Panc1 (cell line): ENCODE measurements at places on chromosomes 5 and 9. TPM values are rescaled to one million over a fixed set of nuclear protein-coding genes. Genes with fewer than 3 reads are reported as not detected.

PCDHA6 gene
- total RNA-seq: 0.31 TPM

RELL2 gene
- total RNA-seq: 13.3 TPM

PARP8 gene
- total RNA-seq: 20.2 TPM

- DNase-seq: no peak
These were observed 102.2 kb upstream of the CLINT1 start for GRCh38 chr5:157961176-157961575.

- no peak for DNase-seq
These were observed 22.1 kb downstream of the CAMSAP1 start for GRCh38 chr9:135885100-135885853.

DNA sequence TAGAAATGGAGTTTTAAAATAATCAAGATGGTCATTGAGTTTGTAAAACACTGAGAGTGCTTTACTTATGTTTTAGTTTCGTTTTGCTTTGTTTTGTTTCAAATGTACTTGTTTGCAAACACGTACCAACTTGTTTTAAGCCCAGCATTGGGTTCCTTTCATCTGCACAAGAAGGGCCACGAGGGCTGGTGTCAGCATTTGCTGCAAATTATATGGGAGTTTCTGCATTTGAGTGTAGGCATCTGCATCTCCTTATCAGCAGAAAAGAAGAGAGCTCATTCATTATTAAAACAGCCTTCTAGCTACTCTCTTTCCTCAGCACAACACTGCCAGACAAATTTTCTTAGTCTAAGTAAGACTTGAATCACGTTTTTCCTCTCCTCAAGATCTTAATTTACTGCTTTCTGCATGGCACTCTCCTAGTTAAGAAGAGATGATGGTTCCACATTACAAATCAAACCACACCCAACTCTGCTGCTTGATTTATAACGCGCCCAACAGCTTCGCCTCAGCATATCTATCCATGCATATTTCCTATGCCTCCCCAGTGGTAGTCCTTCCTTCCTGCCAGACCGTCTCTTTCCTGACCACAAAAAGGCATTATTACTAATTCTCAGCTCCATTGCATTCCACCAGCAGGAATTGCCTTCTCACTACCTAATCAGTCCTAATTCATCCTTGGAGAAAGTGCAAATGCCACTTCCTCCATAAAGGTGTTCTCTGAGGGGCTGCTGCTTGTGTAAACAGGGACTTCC is 95.2 kb upstream of the CAST start:
- no peak for DNase-seq

DNA sequence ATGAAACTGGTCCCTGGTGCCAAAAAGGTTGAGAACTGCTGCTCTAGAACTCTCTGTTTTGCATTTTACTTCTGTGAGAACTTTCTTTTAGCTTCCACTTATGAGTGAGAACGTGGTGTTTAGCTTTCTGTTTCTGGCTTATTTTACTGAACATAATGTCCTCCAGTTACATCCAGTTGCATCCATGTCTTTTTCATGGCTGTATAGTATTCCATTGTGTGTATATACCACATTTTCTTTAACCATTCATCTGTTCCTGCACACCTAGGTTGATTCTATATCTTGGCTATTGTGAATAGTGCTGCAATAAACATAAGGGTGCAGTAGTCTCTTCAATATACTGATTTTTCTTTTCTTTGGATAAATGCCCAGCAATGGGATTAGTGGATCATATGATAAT is 165.7 kb downstream of the NPR3 start:
- DNase-seq: no peak

- DNase-seq: no peak
These were observed 286.5 kb downstream of the MAST4 start for GRCh38 chr5:66882606-66883227.

- DNase-seq: no peak
These were observed 2.8 kb downstream of the CACNA1B start for GRCh38 chr9:137880160-137880975.

DNA sequence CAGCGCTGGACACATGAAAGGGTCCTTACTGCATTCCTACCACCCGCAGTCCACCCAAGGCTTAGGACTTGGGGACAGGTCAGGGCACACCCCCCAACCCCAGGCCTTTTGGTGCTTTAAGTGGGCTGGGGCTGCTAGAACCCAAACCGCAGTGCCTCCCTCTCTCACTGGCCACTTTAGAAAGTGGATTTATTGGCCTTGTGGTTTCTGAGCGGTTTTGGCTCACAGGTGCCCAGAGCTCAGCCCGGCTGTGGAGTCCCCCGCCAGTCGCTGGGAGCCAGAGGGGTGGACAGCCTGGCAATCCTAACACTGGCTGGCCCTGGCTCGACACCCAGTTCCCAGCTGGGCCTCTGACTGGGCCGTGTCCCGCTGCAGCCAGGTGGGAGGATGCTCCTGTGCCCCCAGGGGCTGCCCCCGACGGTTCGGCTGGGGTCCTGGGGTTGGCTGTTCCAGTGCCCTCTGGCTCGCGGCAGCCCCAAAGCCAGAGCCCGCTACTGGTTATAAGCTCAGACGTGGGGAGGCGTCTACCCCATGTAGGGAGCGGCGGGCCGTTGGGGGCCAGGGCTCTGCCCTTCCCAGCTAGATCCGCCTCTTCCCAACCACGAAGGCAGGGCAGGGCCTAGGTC is 65.2 kb upstream of the RNU6ATAC start:
- DNase-seq: no peak

- no peak for DNase-seq
These were observed 309.6 kb upstream of the CCNH start for GRCh38 chr5:87722286-87722685.
